NCI-H1436 treated with DMSO at 0.1 percent for 48 hours (cell line): ENCODE measurements at places on chromosomes 2 and 18.

DNA sequence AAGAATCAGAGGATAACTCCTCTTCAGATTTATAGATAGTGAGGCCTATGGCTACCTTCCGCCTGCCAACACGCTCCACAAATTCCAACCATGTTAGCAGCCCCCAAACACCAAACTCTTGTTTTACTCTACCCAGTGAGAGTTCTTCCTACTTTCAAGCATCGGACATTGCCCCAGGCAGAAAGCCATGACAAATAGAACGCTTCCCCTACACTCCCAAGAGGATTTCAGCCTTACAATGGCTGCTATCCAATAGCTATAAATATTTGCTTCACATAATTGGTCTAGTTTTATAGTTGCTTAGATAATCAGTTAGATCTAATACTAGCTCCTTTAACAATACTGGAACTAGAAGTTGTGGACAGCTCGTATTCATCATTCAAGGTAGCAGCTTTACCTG is 503.4 kb upstream of the VRK2 start:
- DNase-seq, result no peak

DNA sequence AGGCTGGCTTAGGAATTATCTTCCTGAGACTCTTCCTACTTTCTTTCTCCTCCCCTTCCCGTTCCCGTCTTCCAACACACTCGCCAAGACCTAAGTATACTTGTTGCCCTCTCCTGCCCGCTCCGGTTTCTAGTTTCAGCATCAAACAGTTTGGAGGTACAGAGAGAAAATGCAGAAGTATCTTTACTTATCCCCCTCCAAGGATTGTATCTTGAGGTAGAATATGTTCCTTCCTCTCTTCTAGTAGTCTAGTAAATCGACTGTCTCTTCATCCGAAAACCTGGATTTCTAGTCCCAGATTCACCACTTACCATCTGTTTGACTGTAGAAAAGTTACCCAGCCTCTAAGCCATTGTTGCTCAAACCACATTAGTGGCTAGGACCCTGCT is 755 bp downstream of the EIF4E2 start:
- DNase-seq, result no peak

DNA sequence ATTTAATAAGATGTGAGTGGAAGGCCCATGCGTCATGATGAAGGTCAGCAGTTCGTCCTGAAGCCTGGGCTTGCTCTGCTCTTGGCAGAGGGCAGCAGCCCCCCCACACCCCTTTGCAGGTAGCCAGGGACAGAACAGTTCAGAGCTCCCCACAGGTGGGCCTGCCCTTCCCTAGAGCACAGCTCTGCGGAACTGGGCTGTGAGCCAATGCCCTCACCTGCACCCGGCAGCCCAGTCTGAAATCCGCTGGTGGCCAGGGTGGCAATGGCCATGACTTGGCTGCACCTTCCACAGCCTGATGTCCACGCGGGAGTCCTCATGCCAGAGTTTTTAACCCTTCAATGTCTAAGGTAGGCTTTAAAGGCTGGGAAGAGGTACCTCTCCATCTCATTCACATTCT is 136.7 kb downstream of the ACKR3 start:
- no peak for DNase-seq

DNA sequence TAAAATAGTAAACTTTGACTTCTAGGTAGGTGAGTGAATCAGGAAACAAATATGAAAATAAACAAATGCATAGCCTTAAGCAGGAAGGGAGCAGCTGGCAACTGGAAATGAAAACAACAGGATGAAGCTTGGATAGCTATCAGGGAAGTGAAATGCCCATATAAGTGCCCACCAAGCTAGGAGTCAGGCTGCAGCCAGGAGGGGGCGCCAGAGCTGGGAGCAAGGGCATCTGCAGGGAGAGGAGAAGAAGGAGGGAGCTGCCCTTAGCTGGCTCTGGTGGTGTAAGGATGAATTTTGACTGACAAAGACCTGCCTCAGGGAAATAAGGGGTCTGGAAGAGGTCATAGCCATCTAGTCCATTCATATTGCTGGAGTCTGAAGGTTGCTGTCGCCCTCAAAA is 298.3 kb downstream of the TDRD15 start:
- no peak for DNase-seq

GRCh38 chr2:201139836-201140604 is 24.1 kb downstream of the CFLAR start:
- DNase-seq, result no peak

DNA sequence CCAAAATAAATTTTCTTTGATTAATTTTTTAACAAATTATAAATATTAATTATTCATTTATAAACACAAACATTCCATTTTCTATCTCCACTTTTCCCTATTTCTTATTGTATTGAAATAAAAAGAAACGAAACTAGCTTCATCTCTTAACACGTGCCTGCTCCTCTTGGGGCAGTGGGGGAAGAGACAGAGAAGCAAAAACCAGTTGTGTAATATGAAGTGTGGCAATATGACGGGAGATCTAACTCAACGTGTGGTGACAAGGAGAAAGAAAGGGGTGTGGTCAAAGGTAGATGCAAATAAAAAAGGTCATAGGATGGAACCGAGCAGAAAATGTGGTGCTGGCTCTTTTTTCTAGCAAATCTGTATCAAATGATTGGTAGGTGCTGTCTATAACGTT is 106.9 kb upstream of the SLC8A1 start:
- DNase-seq, result no peak

GRCh38 chr18:54327818-54328217 is 29.8 kb downstream of the STARD6 start:
- no peak for DNase-seq

DNA sequence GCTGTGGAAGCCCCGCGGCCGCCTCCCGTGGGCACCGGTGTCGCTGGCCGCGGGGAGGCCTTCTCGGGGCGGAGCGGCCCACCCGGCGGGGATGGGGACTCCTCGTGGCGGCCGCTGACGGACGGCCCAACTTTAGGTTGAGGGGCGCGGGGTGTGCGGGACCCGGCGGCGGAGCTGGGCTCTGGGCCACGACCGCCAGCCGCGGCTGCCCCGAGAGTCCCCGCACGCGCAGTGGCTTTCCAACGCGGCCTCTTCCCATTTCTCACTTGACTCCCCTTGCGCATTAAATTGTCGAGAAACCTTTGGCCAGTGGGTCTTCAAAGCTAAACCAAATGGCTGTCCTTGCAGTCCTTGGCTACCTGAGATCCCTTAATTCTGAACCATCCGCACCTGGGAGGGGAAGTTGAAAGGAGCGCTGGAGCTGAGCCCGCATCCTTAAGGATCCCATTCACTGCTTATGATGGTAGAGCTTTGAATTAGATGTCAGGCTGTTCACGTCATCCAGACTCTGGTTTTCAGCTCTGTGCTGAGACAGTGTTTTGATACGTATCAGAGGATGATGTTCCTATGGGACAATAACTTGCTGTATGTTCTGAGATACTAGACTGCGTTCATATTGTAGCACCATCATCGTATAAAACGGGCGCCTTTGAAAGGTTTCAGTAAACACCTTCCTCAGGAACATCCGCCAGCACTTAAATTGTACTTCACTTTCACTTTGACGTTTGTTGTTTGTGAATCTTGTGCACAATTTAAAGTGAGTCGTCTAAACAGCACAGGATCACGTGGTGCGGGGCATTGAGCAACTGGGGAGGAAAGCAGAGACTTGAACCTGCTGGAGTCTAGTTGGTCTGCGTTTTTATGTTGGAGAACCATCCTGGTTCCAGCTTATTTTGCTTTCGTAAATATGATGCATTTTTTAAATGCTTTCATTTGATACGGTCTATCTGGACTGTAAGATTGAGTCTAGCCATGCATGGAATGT is 874 bp downstream of the CLIP4 start:
- DNase-seq, result no peak

DNA sequence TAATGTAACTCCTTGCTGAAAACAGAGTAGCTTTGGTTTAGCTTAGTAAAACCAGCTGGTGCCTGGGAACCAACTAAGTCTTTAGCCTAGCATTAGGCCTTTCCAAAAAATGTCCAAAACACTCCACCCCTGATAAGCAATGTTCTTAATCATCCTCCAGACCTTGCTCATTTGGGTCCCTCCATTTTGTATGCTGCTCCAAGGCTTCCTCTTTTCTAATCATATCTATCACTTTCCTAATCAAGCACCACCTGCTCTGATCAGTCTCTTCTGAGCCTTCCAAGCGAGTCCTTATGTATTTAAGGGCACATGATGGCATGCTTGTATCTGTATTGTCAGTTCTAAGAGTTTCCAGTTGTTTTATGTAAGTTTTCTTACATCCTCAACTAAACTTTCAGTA is 23.6 kb downstream of the THADA start:
- DNase-seq, result no peak

DNA sequence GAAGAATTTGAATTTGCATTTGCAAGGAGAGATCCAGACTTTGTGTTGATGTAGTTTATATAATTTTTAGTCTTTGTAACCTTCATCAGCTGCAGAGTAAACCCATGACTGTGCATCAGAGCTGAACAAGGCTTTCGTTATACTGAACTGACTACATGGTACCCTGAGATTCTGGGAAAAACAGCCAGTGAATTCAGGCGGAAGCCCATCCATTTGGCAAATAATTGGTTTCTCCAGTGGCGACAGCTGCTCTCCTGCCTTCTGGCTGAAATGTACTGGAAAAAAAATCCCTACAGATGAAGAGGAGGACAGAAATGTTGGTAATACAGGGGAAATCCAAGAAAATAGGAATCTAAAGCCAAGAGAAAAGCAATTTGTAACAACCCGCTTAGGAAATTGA is 657.5 kb upstream of the CDH7 start:
- DNase-seq, result no peak

GRCh38 chr2:130976591-130977237 is 116.5 kb downstream of the FAM168B start:
- DNase-seq, result no peak

- no peak for DNase-seq
These were observed 677 bp downstream of the GAD1 start for GRCh38 chr2:170817093-170818035.

- no peak for DNase-seq
These were observed 4.6 kb upstream of the SERTAD2 start for GRCh38 chr2:64658269-64658668.

DNA sequence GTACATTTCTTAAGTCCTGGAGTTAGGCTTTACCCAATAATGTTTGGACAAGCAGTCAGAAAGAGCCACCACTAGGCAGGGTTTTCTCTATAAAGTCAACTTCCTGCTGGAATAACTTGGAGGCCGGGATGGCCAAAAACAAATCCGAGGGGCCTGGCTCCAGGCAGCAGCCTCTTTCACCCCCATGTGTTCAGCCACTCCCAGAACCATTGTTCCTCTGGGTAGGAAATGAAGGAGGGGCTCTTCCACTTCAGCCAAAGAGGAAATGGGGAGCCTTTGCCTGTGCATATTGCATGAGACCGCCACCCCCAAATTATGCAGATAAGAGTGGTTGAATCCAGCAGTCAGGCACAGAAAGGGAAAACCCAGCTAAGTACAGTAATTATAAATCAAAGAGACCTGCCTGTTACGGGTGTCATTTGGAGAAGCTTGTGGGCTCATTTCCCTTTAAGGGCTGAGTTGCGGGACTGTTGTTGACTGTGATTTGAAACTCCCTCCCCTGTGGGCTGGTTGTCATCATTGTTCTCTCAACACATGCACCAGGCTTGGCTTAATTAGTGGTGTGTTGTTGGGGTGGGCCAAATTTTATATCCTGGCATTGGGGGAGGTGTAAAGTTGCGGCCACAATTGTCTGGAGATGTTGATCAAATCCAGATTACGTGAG is 212.8 kb upstream of the SOX11 start:
- peak; percentile 86 for DNase-seq

GRCh38 chr2:207978177-207978948 is 47.0 kb downstream of the PLEKHM3 start:
- DNase-seq, result no peak

DNA sequence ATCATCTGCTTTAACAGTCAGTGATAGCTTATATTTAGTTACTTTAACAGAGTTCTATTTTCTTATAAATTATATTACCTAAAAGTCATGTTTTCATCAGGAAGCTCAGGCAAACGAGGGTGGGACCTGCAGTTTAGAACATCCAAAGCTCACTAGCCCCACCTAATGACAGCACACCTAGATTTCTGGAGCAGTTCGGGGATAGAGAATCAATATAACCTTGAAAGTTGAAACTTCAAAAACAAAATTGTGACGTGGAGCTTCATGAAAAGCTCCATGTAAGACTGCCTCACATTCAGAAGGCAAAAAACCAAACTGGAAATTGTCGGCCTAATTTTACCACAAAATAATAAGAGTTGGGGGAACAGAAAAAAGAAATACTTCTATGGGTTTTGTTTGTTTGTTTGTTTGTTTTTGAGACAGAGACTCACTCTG is 185.9 kb upstream of the CCDC150 start:
- DNase-seq, result no peak

DNA sequence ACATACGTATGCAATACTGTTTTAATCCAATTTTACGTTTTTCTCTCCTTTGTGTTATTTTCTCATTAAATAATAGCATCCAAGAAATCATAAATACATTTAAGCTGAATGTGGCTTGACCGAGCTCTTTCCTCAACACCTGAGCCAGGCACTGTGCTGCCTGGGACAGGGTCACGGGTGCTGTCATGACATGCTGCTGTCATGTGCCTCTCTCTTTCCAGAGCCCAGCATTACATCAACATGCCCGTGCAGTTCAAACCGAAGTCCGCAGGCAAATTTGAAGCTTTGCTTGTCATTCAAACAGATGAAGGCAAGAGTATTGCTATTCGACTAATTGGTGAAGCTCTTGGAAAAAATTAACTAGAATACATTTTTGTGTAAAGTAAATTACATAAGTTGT is 94.1 kb upstream of the LDLRAD4 start:
- DNase-seq, result no peak

GRCh38 chr2:128310761-128311160 is 7.9 kb downstream of the HS6ST1 start:
- DNase-seq, result no peak

GRCh38 chr2:239276851-239277250 is 124.0 kb downstream of the HDAC4 start:
- DNase-seq, result no peak

DNA sequence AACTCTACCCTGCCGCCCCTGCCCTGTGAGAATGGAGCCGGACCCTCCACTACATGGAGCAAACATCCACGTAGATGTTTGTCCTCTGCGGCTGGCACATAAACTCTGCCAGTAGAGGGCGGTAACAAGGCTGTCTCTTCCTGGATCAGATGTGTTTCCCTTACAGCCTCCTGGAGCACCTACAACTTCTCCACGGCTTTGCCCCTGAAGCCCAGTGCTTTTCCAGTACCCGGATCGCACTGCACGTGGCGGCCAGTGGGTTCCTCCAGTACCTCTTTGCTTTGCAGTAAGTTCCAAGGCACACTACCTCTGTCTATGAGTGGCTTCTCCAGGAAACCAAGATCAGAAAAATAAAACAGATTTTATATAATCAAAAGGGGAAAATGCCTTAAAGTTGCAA is 651.3 kb downstream of the DCDC2C start:
- no peak for DNase-seq

DNA sequence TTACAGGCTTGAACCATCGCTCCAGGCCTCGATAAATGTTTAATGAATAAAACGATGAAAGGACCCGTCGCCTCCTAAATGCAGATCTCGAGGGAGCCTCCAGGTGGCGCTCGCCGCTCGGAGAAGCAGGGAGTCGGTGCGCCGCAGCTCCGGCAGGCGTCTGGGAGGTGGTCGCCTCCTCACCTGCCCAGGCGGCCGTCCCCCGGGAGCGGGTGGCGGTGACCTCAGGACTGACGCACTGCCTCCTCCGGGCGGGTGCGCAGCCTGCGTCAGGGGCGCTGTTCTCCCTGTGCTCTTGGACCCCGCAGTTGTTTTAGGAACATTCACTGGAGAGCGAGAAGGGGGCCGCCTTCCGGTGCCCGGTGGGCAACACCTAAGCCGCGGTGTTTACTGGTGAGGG is 38.6 kb upstream of the POLE4 start:
- DNase-seq, result no peak

- no peak for DNase-seq
These were observed 4.1 kb downstream of the DOCK10 start for GRCh38 chr2:225038231-225038523.

GRCh38 chr18:64474773-64475172 is 325.9 kb upstream of the LINC00305 start:
- DNase-seq, result no peak
